ENCODE measurements at places on chromosomes 2 and 18. TPM values are rescaled to one million over a fixed set of nuclear protein-coding genes. Genes with fewer than 3 reads are reported as not detected.

The AMER3 gene
- total RNA-seq, result not detected

The TGOLN2 gene
- 90.8 TPM for total RNA-seq

The LRRC30 gene
- not detected for total RNA-seq

The KIF5C gene
- total RNA-seq, result 24.3 TPM

Measured in astrocyte (in vitro differentiated cells and primary cell).